ENCODE measurements at places on chromosomes 5 and 9.

DNA sequence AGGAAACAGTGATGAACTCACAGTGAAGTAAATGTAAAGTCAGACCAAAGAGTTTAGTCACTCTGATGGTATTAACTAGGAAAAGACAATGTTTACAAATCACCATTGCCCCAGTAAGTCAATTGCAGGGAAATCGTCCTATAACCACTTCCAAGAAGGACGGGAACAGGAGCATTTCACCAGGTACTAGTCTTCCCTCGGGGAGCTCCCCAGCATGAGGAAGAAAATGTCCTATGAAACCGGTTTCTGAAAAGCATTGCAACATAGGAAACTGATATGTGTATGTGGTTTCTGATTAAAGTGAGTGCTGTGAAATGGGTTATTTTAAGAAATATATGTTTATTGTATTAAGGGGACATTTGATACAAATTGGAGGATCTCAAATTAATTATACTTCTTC lies 626.7 kb upstream of the ADAMTS16 start:
- no peak for DNase-seq

- DNase-seq = no peak
Measured at GRCh38 chr9:127323393-127323792, 58.8 kb downstream of the GARNL3 start.

DNA sequence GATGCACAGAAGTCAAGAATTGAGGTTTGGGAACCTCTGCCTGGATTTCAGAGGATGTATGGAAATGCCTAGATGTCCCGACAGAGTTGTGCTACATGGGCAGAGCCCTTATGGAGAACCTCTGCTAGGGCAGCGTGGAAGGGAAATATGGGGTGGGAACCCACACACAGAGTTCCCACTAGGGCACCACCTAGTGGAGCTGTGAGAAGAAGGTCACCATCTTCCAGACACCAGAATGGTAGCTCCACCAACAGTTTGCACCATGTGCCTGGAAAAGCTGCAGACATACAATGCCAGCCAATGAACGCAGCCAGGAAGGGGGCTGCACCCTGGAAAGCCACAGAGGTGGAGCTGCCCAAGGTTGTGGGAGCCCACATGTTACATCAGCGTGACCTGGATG lies 104.5 kb downstream of the STK32A start:
- DNase-seq = no peak

DNA sequence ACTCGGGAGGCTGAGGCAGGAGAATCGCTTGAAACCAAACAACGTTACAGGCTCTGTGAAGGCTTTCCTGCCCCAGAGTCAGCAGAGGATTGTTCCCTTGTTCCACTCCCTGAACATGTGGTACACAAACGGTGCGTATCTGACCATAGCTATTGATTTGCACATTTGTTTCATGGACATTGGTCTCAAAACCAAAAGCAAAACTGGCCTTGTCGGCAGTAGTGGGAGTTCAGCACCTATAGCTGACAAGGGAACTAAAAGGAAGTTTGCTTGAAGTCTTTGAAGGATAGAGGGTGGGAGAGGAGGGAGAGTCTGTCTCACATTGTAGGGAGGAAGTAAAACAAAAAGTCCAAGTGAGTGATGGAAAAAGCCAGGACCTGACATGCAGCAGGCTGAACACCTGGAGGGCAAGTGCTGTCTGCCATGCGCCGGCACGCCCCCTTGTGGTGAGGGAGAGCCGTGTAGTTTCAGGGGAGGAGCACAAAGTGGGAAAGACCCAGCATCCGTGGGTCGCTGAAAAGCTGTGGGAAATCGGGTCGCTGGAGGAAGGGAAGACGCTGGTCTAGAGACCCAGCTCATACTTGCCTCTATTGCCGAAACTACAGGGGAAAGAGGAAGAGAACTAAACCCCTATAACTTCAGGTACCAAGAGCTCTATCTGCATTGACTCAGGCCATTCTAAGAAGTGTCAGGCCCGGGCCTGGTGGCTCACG lies 58.0 kb downstream of the RAD23B start:
- DNase-seq = no peak

GRCh38 chr9:69923972-69924371 lies 103.4 kb downstream of the CFAP95 start:
- DNase-seq = no peak

DNA sequence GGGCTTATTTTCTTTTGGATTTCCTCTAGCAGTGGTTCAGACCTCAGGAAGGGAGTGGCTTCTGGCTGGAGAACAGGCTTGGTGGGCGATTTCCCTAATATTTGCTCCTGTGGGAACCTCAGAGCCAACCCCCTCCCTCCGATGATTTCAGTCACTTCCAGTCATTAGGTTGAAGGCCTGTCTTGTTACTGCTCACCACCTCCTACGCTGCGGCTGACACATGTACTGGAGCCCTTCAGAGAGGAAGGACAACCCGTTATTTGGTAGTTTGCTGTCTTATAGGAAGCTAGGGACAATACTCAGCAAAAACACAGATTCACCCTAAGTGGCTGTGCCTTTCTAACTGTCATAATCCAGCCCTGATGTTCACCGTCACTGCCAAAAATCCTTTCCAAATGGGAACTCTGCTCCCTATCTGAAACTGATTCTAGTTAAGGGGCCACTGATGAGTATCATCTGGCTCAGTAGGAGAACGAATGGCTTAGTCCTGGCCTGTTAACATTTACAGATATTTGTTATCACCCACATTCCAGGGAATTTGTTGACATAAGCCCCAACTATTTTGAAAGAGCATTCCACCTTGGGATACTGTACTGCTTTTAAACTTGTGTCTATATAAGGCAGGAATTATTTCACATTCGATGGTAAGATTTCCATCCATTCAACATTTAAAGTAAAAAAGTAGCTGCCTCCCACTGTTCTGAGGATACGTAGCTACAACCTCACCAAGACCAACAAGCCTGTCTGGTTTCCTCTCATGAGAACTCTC lies 29.3 kb upstream of the ANKH start:
- DNase-seq = peak; percentile 70

DNA sequence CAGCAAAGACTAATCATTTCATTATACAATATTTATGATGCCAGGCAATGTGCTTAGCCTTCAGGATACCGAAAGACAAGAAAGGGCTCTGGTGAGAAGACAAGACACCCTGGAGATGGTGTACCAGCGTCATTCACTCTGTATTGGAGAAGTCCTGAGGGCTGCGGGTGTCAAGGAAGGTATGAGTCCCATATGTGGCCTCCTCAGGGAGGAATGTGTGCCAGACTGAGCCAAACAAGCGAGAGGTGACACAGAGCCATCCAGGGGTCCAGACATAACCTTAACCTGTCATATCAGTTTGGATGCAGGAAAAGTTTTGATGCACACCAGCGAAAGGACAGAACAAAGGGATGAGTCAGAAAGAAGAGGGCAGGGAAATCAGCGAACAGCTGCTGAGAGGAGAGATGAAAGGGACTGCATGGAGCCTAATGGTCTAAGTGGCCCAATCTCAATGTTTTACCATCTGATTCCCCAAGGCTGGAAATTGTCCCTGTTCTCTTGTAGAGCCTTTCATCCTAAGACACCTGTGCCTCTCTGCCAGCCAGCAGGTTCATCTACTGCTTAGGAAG lies 38.9 kb downstream of the ADRA1B start:
- DNase-seq = no peak

- no peak for DNase-seq
Measured at GRCh38 chr9:133770076-133770777, 32.1 kb upstream of the SARDH start.

DNA sequence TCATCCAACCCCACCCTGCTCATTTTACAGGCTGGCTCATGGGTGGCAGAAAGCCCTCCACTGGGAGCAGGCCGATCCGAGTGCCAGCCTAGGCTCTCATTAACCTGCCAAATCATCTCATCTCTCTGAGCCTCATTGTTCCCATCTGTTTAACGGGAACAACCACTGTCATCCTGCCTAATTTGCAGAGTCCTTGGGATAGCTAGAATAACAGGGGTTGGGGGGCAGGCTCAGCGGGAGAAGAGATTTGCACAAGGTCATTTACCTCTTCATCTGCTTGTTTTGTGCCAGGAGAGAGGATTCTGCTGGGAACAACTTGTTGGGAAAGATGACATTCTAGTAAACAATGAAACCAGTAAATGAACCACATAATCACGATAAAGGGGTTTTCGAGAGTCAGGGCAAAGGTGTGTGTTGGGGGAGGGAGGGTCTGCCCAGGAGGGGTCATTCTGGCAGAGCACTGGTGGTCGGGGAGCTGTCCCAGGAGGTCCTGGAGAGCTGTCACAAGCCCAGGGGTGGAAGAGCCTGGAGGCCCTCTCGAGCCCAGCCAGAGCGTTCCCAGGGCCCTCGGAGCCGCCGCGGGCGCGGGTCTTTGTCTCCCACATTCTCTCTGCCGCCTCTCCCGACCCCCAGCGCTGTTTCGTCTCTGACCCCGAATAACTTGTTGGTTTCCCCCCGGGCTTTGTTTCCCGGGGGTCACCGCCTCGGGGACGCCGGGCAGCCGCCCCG lies 22.8 kb upstream of the NDST1 start:
- no peak for DNase-seq

DNA sequence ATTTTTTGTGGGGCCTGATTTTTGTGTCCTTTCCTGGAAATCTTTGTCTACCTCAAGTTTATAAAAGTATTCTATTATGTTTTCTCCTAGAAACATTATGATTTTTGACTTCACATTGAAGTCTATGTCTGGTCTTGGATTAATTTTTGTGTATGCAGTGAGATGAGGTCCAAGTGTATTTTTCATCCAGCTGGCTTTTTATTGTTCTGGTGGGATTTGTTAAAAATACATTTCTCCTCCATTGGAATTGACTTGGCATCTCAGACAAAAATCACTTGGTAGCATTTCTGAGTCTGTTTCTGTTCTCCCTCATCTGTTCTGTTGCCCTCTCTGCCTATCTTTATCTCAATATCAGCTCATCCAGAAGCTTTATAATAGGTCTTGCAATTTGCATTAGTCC lies 109.0 kb downstream of the IRX1 start:
- DNase-seq = no peak

DNA sequence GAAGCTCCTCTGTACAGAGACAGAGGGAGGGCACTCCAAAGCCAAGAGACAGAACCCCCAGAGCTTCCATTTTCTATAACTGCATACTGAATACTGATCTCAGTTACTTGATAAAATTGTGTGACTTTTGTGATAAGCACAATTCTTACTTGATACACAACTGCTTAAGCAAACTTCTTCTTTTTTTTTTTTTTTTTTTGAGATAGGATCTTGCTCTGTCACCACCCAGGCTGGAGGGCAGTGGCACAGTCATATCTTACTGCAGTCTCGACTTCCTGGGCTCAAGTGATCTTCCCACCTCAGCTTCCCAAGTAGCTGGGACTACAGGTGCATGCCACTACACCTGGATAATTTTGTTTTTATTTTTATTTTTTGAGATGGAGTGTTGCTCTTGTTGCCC lies 252.1 kb upstream of the ZNF608 start:
- DNase-seq = no peak

- DNase-seq = peak; percentile 71
Measured at GRCh38 chr9:124011460-124012301, at the start of gene LHX2. TSS of gene LHX2 (plus strand) at chr9:124011768. CDS start at chr9:124012349, 581 bp downstream.

DNA sequence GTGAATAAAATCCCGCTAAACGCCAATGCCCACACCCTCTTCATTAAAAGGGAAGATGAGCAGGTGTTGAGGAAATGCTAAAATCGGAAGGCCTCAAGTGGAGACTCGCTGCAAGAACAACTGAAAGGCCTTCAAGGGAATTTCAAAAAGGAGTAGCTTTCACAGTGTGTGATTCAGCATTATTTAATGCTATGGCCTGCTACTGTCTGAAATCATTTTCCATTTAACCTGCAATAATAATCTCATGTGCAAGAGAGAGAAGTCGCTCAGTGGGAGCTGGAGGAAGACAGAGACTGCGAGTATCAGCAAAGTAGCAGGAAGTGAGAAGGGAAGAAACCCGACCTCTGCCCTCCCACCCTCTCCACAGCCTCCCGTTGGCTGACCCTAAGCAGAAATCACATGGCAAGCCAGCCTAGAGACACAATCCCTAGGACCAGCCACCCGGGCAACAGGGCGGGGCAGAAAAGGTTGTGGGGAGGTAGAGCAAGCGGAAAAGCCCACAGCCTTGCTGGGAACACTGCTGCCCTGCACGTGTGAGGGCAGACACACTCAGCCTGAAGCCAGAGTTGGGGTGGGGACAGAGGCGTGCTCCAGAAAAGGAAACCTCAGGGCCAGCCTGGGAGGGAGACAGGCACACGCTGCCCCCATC lies 39.9 kb upstream of the CTSL start:
- no peak for DNase-seq

- DNase-seq = no peak
Measured at GRCh38 chr9:118091711-118092500, 387.7 kb downstream of the TLR4 start.

- no peak for DNase-seq
Measured at GRCh38 chr9:69996967-69997366, 46.7 kb upstream of the MAMDC2 start.

GRCh38 chr5:148684528-148684927 lies 30.2 kb upstream of the HTR4 start:
- DNase-seq = no peak

DNA sequence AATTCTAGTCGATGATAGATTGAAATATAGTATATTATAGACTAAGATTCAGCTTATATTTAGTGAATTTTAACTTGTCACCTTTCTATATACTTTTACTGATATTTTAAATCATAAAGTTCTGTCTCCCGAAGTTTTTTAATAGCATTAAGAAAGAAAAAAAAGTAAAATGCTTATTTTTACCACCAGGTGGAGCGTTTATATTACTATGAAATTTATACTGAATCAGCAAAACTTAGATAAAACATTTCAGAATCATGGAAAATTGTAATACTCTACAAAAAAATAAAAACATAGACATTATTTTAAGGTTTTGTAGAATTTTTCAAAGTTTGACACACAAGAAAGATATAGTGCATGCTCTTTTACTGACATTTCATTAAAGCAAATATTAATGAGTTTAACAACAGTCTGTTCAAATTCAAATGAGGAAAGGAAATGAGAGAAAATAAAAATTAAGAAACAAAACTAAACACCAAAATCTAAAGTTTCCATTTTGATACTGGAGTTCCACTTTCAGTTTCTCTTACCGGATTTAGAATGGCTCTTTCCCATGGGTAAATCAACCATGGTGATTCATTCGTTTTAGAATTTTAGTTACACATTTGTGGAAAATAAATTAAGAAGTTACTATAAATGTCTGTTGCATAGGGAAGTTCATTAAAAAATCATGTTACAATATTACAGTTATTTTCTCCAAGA lies 1035.3 kb downstream of the CDH12 start:
- no peak for DNase-seq

DNA sequence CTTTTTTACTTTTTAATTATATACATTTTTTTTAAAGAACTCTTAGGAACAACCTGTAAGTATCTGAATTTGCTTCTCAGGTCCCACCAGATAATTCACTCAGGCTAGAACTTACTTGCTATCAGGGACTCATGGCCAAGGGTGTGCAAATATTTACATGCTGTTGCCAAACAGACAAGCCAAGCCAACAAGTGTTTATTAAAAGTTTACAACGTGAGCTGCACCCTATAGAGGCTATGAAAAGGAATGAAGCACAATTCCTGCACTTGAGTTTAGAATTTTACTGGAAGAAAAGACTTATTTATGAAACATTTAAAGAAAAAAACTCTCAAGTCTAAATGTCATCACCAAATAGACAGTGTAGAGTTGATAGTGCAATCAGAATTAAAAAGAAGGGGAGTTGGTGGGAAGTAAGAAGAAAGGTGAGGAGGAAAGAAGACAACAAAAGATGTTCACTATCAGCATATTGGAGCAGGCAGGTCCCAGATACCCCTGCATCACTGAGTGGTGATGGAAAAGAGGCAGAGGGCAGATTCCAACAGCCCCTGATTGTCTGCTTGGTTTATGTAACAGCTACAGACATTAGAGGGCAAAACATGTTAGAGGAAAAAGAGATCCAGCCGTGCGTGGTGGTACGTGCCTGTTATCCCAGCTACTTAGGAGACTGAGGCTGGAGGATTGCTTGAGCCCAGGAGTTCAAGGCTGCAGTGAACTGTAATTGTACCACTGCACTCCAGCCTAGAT lies 32.8 kb downstream of the SH3RF2 start:
- no peak for DNase-seq
